Iris pigment epithelial cell (primary cell): ENCODE measurements at places on chromosomes 1 and 21.

- DNase-seq: peak; percentile 22
Measured at GRCh38 chr1:10939654-10940450, 72.6 kb upstream of the TARDBP start.

GRCh38 chr1:87179851-87180519 lies 148.7 kb upstream of the LMO4 start:
- DNase-seq: no peak

- peak; percentile 80 for DNase-seq
Measured at GRCh38 chr1:231590453-231591198, 36.0 kb upstream of the DISC1 start.

- no peak for DNase-seq
Measured at GRCh38 chr1:230752407-230752806, 5.2 kb downstream of the CAPN9 start.

- DNase-seq: no peak
Measured at GRCh38 chr21:23247334-23247733, 2249.1 kb downstream of the NCAM2 start.

GRCh38 chr1:115291741-115292140 lies 46.3 kb downstream of the NGF start:
- DNase-seq: no peak

DNA sequence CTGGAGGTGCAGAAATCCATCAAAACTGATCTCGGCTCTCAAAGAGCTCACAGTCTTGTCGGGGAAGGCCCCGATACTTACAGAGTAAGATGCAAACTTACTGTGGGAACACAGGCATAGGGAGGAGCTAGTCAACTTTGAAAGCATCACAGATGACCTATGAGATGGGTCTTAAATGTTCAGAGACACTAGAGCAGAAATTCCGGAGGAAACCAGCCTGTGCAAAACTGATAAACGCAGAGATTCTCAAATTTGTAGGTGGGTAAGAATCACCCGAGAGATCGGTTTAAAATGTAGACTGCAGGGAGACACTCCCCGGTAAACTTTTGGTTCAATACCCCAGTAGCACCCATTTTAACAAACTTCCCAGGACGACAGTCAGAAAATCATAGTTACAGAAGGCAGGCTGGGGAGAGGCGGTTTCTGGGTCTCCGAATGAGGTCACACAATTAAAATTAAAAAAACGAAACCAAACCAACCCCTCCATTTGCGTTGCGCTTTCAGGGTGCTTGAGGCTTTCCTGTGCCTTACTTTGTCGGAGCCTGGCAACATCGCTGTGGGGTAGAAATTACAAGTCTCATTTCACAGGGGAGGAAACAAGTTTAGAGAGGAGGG lies 755 bp upstream of the THRAP3 start:
- peak; percentile 83 for DNase-seq

DNA sequence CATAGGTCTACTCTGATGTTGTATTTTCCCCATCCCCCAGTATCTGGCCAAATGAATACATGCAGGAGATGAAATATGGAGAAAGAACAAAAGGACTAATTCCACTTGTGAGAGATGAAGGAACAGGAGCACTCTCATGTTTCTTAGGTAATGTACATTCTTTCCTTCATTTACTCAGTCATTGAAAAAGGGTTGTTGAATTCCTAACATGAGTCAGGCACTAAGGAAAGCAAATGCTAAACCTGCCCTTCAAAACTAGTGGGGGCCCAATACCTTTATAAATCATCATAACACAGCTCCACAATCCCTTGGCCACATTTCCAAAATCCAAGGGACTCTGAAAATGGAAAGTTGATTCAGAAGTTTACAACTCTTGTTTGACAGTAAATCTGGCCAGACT lies 94.3 kb downstream of the DIRAS3 start:
- peak; percentile 58 for DNase-seq

DNA sequence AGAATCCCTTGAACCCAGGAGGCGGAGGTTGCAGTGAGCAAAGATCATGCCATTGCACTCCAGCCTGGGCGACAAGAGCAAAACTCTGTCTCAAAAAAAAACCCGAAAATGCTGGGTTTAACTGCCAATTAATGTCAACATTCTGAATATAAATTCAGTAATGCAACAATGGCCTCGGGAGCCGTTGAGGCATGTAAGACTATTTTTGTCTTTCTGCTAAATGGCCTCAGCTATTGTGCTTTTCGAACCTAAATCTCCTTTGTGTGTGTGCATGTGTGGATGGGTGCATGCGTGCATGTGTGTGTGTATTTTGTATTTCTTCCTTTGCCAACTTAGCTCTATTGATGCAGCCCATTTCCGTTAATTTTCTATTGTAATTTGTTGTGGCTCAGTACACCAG lies 31.6 kb downstream of the CLIC4 start:
- DNase-seq: no peak

DNA sequence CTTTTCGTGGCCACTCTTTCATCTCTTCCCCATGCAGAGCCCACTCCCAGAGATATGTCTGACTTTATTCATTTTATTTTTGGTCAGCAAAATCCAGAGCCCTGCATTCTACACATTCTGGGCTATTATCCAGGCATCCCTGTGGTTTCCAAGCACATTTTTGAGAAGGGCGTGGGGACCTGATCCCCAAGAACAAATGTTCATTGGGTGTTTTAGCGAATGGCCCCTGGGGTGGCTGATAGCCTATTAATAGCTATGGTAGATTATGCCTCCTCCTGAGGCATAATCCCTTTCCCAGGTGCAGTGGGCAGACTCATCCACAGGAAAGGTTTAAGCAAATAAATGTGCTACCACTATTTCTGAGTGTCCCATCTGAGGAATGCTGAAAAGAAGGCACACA lies 511.8 kb upstream of the USP24 start:
- peak; percentile 77 for DNase-seq

GRCh38 chr1:38095454-38095931 lies 48.9 kb upstream of the POU3F1 start:
- no peak for DNase-seq

DNA sequence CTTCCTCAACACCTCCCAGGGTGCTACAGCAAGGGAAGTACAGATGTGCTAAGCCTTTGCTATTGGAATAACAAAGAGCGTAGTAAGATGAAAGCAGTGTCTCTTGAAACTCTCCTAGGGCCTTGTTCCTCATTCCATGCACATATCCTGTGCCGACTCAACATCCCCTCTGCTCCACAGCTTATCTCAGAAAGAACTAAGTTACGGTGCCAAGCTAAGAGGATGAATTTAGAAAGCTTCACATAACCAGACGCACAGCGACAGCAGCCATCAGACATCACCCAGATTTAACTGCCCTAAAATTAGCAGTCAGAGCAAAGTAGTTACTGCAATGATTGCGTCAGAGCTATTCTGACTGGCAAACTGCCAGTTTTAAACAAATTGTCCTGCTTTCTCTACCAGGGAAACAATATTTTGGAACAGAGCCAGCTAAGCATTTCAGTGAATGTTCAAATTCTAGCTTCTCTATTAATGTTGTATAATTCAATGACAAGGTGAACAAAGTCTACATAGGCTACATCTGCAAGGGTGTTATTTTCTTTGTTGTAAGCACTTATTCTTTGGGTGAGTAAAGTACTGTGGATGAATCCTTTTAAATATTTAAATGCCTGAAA lies 9.5 kb downstream of the SIPA1L2 start:
- peak; percentile 82 for DNase-seq

DNA sequence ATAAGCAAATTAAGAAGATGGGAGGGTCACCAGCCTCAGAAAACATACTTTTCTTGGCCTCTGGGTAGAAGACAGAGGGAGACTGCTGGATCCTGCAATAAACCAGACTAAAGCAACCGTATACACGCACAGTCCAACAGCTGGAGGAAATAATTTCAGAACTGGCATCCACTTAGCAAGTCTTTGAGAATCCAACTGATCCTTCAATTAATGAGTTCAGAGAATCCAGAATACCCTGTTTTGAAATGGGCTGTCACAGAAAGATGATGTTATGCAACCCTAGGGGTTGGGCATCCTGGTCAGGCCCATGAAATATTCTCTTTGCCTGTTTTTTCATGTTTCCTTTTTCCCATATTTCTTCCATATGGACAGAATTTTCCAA lies 134.0 kb upstream of the MAGI3 start:
- DNase-seq: no peak
